ENCODE measurements at places on chromosomes 4 and X. TPM values are rescaled to one million over a fixed set of nuclear protein-coding genes. Genes with fewer than 3 reads are reported as not detected.

The CBR4 gene
- 14.4 TPM for total RNA-seq

The DAPP1 gene
- total RNA-seq = 24.7 TPM

The PDGFRA gene
- not detected for total RNA-seq

The LONRF3 gene
- 1.9 TPM for total RNA-seq

The NWD2 gene
- not detected for total RNA-seq

DNA sequence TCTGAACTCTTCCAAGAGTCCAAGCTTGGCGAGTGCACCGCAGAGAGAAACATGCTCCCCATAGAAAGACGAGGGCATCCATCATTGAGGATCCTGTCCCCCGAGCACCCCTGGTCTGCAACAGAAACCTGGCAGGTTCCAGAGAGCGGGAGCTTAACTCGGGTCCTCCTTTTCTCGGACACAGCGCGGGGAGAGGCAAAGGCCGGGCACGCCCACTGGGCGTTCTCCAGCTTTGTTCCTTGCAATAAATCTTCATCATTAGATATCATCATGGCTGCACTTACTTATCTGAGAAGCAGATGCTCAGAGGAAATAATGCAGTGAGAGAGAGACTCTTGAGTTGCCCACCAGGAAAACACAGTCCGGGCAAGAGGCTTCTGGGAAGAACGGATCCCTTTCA, 90.1 kb upstream of the PSAPL1 start:
- no peak for DNase-seq

- DNase-seq = no peak
Measured at GRCh38 chr4:47213971-47214370, 182.6 kb downstream of the GABRB1 start.

DNA sequence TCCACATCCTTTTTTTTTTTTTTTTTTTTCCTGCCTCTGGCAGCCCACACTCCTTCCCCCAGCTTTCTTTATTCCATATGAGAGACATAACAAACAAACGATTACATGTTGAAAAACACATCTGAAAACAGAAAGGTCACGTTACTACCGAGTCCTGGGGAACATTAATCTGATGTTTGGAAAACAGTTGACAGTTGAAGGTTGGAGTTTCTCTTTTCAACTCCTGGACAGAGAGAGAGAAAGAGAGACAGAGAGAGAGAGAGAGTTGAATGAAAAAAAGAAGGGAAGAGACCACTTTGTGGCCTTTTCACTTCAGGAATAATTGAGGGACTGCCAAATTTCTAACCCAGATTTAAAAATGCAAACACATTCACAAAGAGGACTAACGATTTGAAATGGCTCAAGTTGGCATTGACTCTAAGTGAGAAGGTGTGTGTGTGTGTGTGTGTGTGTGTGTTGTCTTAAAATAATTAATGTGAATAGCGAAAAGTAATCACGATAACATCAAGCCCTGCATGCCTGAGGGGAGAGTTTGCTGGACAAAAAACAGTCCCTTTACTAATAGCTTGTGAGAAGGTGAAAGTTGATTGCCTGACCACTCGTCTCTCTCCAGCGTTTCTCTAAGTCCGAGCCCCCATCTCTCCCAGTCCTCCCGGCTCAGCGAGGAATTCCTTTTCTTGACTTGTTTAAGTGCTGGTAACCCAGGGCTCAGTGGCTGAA, 67.3 kb downstream of the FBXO8 start:
- DNase-seq = no peak

GRCh38 chr4:140764785-140765392, 8.7 kb upstream of the TBC1D9 start:
- no peak for DNase-seq

DNA sequence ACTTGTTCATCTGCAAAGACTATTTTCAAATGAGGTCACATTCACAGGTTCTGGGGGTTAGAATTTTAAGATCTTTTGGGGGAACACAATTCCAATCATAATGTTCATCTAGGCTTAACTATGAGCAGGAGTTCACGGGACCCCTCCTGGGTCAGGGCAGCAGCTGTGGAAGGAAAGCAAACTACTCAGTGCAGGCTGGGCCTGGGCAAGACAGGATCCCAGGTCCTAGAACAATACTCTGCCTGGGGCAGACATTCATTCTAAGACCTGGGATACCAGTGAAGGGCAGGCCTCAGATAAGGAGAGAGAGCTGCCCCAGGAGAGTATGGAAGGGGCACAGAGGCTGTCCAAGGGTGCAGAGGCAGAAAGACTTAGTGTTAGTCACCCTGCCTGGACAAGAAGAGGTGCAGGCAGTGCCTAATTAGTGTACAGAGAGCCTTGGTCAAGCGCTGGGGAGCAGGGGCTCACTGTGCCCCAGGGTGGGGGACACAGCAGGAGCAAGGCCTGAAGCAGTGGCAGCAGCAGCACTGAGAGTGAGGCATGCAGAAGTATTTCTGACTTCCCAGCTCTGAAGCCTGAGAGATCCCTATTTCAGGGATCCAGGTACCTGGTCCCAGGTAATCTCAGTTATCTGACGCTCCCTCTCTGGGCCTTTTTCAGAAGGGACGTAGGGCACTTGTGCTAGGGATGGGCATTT, 123.0 kb upstream of the MAMLD1 start:
- no peak for DNase-seq

GRCh38 chr4:176638992-176639391, 153.7 kb downstream of the VEGFC start:
- no peak for DNase-seq

DNA sequence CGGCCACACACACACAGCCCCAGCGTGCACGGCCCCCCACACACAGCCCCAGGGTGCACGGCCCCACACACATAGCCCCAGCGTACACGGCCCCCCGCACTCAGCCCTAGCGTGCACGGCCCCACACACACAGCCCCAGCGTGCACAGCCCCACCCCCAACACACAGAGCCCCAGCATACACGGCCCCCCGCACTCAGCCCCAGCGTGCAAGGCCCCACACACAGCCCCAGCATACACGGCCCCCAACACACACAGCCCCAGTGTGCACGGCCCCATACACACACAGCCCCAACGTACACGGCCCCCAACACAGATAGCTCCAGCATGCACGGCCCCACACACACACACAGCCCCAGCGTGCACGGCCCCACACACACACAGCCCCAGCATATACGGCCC, 17.6 kb downstream of the GAK start:
- no peak for DNase-seq

DNA sequence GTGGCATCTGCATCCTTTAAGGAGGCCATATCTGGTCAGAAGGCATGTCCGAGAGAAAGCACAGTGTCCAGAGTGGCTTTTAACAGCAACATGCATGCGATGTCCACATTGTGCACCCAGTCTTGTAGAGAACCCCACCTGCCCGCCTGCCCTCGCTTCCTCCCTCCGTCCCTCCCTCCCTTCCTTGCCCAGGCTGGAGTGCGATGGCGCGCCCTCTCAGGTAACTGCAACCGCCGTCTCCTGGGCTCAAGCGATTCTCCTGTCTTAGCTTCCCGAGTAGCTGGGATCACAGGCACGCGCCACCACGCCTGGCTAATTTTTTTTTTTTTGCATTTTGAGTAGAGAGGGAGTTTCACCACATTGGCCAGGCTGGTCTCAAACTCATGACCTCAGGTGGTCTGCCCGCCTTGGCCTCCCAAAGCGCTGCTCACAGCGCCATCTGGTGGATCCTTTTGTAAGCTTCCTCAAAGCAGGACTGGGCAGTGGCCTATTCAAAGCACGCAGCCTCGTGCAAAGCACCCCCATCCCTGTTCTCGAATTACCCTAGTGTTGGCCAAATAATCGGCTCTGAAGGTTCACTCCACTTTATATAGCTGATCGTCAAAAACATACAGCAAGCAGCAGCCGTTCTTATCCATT, 15.0 kb downstream of the BRCC3 start:
- DNase-seq = peak; percentile 63

DNA sequence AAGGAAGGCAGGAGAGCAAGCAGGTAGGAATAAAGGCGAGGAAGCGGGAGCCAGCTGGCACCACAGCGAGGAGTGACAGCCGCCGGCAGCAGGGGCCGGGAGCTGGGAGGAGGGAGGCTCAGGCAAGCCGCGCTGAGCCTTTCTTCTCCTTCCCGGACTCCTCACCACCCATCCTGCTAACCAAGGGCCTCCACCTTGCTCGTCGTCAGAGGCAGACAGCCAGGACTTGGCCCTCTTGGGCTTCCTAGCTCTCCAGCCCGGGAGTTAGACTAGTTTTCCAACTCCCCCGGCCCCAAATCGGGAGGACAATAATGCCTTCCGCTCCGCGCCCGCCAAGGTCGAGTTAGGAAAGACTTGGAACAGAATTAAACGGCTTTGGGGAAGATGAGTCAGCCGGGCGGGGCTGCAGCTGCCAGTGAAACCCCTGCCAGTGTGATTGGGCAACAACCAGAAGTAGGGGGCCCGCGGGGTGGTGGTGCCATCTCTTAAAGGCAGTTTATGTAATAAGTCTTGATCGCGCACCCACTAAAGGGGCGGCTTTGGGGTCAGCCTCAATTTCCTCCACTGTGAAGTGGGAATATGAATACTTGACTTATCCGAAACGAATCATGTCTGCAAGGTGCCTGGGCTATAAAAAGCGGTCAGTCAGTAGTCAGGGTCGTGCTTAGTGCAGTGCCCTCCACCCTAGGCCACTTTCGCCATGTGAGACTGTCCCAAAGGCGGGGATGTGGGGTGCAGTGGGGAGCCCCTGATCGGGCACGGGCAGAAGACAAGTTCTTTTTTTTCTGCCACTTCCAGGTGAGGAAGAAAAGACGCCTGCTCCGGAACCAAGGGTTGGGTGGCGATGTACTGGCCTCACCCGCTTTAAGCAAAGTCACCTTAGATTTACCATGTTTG, 6.7 kb upstream of the HSD17B10 start:
- DNase-seq = peak; percentile 59

- no peak for DNase-seq
Measured at GRCh38 chr4:185576962-185577950, 41.9 kb upstream of the PDLIM3 start.

DNA sequence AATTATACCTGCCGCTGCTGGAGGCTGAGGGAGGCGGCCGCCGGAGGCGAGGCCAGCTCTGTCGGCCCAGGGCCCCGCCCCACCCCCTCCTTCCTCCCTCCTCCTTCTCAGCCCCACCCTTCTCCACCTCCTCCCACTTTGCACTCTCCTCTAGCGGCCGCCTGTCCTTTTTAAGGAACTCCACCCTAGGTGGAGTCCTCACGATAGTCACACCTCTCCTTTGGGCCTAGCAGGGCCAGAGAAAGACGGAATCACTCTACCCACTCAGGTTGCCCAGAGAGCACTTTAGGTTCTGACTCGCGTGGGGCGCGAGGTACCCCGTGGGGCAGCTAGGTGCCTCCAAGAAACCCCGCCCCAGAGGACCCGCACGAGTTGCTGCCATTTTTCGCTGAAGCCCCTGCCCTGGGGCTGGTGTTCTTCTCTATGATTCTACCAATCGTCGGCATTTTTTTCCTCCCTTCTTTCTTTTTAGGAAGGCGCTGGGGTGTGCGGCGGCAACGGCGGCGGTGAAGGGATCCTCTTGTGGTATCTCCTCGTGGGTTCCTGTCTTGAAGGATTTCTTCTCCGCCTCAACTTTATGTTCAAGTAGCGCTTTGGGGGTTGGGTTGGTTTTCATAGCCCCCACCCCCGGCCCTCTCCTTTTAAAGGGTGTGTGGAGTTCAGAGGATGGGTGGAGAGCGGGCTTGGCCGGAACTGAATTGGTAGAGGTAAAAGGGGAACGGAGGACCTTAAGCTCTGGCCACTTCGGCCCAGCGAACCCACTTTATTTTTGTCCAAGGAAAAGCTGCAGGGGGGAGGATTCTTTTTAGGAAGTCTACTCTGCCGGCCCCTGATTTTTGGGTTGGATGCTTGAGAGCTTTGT, at the start of gene KLF8:
Gene KLF8, plus strand, starts transcription at position 136 of the 862 bp plus-strand sequence. CDS start 979 bp downstream, outside the sequence.
- peak; percentile 70 for DNase-seq

- no peak for DNase-seq
Measured at GRCh38 chr4:105042451-105042850, 104.2 kb upstream of the TET2 start.

DNA sequence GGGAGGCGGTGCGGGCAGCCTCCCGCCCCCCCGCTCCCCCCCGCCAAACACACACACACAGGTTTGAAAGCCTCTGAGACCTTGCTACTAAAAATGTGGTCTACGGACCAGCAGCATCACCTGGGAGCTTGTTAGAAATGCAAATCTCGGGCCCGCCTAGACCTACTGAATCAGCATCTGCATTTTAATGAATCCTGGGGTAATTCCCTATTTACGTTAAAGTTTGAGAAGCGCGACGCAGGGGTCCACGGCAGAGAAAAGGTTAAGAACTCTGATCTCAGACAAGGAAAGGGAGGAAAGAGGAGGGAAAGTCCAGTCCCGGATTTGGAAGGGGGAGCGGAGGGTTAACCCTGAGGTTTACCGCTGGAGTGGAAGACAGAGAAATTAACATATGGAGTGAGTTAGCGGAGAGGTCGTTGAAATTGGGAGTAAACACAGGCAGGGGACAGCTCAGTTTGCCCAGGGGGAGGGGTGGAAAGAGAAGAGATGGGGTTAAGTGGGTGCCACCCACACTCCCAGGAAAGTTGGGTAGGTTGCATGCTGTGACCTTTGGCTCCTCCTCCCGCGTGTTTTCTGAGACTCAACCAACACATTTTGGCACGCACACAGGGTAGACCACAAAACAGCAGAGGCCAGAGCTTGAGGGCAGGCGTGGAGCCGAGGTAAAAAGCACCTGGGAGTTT, 483.6 kb downstream of the BCOR start:
- peak; percentile 83 for DNase-seq

- DNase-seq = no peak
Measured at GRCh38 chr4:20625426-20625825, 74.8 kb upstream of the PACRGL start.

DNA sequence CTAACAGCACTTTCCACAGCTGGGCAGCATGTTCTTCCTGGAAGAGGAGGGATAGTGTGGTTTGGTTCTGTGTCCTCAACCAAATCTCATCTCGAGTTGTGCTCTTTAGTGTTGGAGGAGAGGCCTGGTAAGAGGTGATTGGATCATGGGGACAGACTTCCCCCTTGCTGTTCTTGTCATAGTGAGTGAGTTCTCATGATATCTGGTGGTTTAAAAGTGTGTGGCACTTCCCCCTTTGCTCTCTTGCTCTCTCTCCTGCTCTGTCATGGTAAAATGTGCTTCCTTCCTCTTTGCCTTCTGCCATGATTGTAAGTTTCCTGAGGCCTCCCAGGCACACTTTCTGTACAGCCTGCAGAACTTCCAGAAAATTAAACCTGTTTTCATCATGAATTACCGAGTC, 133.7 kb upstream of the NDP start:
- no peak for DNase-seq

- no peak for DNase-seq
Measured at GRCh38 chr4:118964891-118965411, 76.3 kb downstream of the SYNPO2 start.

- peak; percentile 69 for DNase-seq
Measured at GRCh38 chrX:154436983-154437752, at the start of gene GDI1. GDI1 (plus strand) TSS chrX:154437154; CDS start chrX:154437255, 101 bp downstream.

DNA sequence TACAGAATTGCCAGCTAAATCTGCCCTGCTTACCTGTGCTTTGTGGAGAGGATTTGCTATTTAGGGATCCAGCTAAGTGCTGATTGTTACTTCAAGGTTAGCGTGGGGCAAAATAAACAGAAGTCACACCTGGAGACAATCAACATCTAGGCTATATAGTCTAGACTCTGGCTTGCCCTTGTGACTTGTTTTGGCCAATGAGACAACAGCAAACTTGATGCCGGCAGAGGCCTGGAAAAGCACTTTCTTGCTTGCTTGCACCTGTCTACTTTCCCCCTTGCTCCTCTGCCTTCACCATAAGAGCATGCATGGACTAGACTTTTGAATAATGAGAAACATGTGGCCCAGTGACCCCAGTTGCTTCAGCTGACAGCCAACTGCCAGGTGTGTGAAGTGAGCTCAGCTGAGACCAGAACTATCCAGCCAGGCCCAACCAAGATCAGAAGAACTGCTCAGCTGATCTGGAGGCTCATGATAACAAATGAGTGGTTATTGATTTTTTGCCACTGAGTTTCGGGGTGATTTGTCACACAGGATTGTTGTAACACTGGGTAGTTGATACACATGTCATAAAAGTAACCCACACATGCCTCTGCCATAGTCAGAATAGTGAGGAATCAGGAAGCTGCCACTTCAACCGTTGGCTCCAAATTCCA, 164.4 kb downstream of the RBMX2 start:
- no peak for DNase-seq

Measured in activated CD4-positive, alpha-beta T cell treated with anti-CD3 and anti-CD28 coated beads for 36 hours (primary cell).